ENCODE measurements at places on chromosomes 11 and 22.

- no peak for DNase-seq
Measured at GRCh38 chr11:11076879-11077278, 219.0 kb upstream of the ZBED5 start.

DNA sequence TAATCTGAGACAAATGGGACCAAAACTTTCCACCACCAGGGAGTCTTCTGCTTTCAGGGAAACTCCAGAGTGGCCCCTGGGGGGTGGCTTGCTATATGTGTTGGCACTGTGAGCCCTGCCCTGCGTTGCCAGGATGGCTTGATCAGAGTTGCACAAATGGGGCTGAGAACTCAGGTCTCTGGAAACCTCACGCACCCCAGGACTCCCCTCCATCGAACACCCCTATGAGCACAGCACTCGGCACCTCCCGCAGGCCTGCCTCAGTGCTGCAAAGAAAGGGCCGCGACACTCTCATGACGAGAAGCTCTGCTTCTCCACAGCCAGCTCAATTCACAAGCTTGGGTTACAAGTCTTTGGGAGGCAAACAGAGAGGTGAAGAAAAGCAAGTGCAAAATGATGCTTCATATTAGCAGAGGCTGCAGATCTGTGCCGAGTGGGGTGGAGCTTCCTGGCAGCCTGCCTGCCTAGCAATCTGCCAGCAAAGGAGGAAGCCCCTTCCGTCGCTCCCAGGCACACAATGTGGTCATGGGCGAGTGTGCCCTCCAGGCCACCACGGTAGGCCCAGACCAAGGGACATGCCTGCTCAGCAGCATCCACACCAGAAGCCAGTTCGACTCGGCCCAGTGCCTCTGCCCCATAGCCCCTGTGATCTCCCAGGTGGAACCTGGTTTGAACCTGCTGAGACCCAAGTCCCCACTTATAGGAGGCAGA, 55.7 kb downstream of the MYH9 start:
- DNase-seq = no peak

- peak; percentile 28 for DNase-seq
Measured at GRCh38 chr22:35540595-35541253, at the start of gene RASD2. RASD2 (plus strand) TSS chr22:35540831; CDS start chr22:35546810, 5,979 bp downstream.

DNA sequence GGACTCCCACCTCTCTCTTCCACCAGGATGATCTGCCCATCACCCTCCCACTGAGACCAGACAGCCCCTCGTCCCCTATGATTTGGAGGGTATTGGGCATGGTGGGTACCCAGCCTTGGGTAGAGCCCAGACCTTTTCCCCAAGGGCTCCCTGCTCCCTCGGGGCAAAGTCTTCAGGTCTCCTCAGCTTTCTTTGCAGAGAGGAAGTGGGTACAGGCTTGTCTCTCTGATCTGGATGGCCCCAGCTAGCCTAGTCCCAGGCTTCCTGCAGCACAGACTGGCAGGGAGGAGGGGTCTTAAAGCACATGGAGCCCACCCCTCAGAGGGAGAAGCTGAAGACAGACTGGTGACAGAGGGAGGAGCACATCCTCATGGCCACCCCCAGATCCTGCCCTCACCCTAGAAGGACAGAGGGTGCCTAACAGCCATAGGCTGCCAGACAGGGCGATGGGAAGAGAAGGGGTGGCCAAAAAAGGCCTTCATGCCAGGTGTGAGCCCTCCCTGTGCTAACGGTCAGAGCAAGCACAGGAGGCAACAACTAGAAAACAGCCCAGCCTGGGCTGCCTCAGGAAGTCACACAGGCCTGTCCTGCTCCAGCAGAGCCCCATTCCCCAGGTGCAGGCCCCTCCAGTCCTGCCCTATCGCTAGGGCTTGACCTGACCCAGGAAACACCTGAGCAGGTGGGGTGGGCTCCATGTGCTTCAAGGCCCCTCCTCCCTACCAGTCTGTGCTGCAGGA, 30.4 kb downstream of the SLC22A12 start:
- no peak for DNase-seq

- DNase-seq = no peak
Measured at GRCh38 chr11:77609234-77609633, 19.5 kb downstream of the AQP11 start.

GRCh38 chr22:48531108-48531507, 1296.6 kb downstream of the BRD1 start:
- no peak for DNase-seq

- DNase-seq = no peak
Measured at GRCh38 chr22:27791159-27791858, 10.2 kb downstream of the MN1 start.
